Sigmoid colon (tissue), 7 donors: ENCODE measurements at places on chromosomes 3 and 15.

DNA sequence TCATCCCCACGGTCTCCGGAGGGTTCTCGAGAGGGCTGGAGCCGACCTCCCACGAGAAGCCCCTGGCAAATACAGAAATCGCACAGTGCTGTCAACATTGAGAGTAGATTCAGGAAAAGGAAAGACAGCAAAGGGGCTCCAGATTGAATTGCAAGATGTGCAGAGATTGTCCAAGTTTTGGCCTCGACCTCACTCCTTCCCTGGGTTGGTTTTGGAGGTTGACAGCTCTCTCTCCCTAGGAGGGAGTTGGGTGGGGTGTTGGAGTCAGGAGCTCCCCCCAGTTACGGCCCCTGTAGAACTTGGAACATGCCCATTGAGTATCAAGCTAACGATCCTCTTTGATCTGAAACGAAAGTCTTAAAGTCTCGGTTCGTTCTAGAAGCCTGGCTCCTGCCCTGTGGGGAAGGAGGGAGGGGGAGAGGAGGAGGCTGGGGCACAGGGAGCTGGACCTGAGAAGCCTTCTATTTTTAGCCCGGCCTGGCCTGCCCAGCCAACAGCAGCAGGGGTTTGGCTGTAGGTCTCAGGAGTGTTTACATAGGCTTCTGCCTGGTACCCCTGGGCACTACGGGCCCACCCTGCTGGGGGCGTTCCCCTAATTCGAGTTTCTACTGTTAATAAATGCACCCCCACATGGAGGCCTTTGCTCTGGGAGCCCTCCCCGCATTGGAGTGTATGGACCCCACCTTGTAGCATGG is 672 bp upstream of the KY start:
- no peaks in the 10 kb centered on the region for H3K27me3 ChIP-seq
- peak overlapping the region; percentile 79 for H3K27ac ChIP-seq
- peak overlapping the region; percentile 28 for H3K4me3 ChIP-seq
- H3K36me3 ChIP-seq, result no peaks in the 10 kb centered on the region

DNA sequence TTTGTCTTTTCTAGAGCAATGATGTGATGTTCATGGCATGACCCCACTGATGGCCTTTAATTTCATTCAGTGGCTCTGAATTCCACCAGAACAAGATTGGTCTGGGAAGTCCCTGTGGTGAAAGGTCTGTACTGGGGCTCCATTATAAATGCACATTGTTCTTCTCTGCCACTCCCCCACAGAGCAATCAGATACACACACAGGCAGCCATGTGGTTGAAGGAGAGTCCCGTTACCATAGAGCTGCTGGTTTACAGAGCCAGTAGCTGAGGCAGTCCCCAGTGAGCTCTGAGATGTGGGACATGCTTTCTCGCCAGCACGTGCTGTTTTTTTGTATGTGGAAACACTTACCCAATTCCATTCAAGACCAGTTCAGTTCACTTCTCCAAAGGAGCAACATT is 172.7 kb upstream of the TRIM42 start:
- H3K4me1 ChIP-seq, result no peaks in the 10 kb centered on the region
- no peak overlapping the region for H3K27ac ChIP-seq
- no peak for DNase-seq
- no peak overlapping the region for H3K4me3 ChIP-seq
- no peaks in the 10 kb centered on the region for H3K36me3 ChIP-seq
- no peaks in the 10 kb centered on the region for H3K27me3 ChIP-seq

DNA sequence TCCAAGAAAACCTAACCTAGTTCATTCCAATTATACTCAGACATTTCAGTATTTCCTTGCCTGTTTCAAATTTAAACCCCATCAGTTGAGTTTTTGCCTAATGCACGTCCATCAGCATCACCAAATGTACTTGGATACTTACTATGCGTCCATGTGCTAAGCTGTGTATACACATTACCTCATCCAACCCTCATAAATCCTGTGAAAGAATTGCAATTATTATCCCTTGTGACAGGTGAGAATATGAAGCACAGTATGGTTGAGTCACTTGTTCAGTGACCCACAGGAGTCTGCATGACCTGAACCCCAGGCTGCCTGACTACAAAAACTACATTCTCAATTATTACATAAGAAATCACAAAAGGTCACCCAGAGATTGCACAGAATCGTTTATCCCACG is 2.5 kb downstream of the OR5K2 start:
- no peaks in the 10 kb centered on the region for H3K4me1 ChIP-seq
- no peak for DNase-seq
- H3K4me3 ChIP-seq, result no peak overlapping the region
- no peaks in the 10 kb centered on the region for H3K27me3 ChIP-seq
- no peaks in the 10 kb centered on the region for H3K36me3 ChIP-seq
- H3K27ac ChIP-seq, result no peak overlapping the region

- no peak overlapping the region for H3K4me3 ChIP-seq
- H3K4me1 ChIP-seq, result no peaks in the 10 kb centered on the region
- no peaks in the 10 kb centered on the region for H3K27me3 ChIP-seq
- no peak for DNase-seq
- H3K36me3 ChIP-seq, result no peaks in the 10 kb centered on the region
- H3K27ac ChIP-seq, result no peak overlapping the region
Observed at GRCh38 chr3:34683851-34684250, 885.4 kb downstream of the PDCD6IP start.

DNA sequence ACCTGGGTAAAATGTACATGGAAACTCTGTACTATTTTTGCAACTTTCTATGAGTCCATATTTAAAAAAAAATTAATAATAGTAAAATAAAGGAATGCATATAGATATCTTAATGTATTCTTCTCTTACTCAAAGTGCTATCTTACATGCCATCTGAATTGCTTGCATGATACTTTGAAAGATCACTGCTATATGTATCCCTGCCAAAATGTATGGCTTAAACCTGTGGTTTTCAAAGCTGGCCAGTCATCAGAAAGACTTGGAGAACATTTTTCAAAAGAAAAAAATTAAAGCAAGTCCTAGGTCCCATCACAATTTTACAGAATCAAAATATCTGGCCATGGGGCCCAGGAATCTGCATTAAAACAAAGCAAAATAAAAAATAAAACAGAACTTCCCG is 262.1 kb downstream of the LPP start:
- no peak for DNase-seq
- H3K4me1 ChIP-seq, result peaks cover 31% of the 10 kb centered on the region
- H3K27me3 ChIP-seq, result no peaks in the 10 kb centered on the region
- H3K36me3 ChIP-seq, result no peaks in the 10 kb centered on the region
- H3K4me3 ChIP-seq, result no peak overlapping the region

DNA sequence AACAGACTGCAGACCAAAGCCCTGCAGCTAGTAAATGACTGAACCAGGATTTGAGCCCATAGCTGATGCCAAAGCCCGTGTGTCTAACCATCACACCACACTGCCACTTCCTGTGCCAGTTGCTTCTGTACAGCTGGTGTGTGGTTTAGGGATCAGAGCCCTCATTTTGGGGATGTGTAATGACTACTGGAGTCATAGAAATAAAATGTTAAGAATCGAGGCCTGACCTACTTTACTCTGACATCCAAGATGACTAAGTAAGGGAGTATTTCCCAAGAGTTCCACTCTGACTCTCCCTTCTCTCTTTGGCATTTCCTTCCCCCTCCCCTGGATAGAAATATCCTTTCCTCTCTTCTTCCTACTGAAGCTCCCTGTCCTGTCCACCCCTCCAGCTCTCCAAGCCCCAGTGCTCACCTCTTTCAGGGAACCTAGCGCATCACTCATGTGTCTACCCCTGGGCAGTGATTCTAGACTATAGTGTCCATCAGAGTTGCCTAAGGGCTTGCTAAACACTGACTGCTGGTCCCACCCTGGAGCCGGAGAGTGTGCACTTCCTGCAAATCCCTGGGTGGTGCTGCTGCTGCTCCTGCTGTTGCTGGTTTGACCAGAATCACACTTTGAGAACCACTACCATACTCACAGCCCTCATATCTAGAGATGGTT is 53.8 kb downstream of the MGLL start:
- no peak for DNase-seq
- H3K27ac ChIP-seq, result peak overlapping the region; percentile 74
- H3K4me1 ChIP-seq, result peaks cover 20% of the 10 kb centered on the region
- no peaks in the 10 kb centered on the region for H3K36me3 ChIP-seq

- no peak overlapping the region for H3K4me3 ChIP-seq
- H3K27me3 ChIP-seq, result no peaks in the 10 kb centered on the region
- H3K27ac ChIP-seq, result peak overlapping the region; percentile 19
- H3K4me1 ChIP-seq, result no peaks in the 10 kb centered on the region
- no peaks in the 10 kb centered on the region for H3K36me3 ChIP-seq
Observed at GRCh38 chr15:67091071-67091979, 25.9 kb downstream of the SMAD3 start.

- H3K36me3 ChIP-seq, result no peaks in the 10 kb centered on the region
- no peak for DNase-seq
- no peaks in the 10 kb centered on the region for H3K27me3 ChIP-seq
- H3K4me3 ChIP-seq, result no peak overlapping the region
- no peaks in the 10 kb centered on the region for H3K4me1 ChIP-seq
- H3K27ac ChIP-seq, result peak overlapping the region; percentile 61
Observed at GRCh38 chr15:98418122-98418521, 230.2 kb upstream of the IGF1R start.

DNA sequence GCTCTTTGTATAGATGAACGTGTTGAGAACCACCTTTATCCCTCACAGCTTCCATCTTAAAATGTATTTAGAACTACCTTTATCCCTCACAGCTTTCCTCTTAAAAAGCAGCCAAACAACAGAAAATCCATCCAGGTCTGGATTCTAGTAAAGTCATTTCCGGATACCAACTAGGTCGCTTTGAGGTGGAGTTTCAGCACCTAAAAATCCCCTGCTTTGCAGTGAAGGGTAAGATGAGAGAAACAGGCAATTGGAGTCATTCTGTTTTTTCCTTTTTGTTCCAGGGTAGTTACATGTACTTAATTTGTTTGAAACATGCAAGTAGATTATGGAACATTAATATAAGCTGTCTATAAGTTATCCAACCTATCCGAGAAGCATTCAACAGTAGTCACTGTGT is 192.0 kb downstream of the UBE2E2 start:
- no peak for DNase-seq
- no peak overlapping the region for H3K27ac ChIP-seq
- H3K36me3 ChIP-seq, result no peaks in the 10 kb centered on the region
- H3K27me3 ChIP-seq, result no peaks in the 10 kb centered on the region

DNA sequence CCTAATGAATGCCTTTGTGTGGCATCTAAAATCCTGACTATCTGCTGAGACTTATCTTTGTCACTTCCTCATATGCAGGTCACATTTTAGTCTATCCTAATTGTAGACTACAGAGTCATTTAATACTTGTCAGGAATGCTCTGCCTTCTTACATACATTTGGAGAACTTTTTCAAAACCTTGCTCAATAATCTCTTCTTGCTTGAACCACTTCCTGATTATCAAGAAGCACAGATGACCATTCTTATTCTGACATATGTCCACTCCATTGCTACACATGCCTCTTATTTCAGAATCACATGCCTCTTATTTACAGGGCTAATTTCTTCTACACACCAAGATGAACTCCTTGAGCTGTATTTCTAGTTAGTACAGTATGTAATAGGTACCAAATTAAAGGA is 400.3 kb downstream of the TBC1D5 start:
- no peaks in the 10 kb centered on the region for H3K36me3 ChIP-seq
- DNase-seq, result no peak
- H3K27me3 ChIP-seq, result no peaks in the 10 kb centered on the region

DNA sequence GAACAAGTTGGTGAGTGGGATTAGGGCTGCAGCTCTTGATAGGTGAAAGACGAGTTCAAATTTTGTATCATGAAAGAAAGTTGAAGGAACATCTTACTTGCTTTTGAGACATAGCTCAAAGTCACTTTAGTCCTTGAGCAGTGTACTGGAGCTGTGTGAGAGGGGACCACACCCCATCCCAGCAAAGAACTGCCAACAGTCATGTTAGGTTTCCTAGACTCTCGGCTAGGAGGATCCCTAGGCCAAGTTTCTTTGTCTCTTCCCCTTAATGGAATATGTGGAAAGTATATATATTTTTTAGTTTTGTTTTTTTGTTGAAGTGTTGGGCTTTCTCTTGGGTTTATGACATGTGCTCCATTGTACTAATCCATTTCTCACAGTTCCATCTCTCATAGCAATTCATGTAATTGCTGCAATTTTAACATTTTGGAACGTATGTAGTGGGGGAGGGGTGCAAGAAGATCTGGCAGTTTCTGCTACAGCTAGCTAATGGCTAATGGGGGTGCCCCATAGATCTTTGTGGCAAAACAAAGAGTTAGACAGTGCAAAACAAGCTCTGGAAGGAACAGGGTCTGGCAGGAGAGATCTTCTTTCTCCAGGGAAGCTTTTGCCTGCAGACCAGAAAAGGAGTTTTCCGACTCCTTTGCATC is 25.1 kb downstream of the TLNRD1 start:
- no peaks in the 10 kb centered on the region for H3K27me3 ChIP-seq
- DNase-seq, result no peak
- no peaks in the 10 kb centered on the region for H3K36me3 ChIP-seq
- H3K27ac ChIP-seq, result no peak overlapping the region

DNA sequence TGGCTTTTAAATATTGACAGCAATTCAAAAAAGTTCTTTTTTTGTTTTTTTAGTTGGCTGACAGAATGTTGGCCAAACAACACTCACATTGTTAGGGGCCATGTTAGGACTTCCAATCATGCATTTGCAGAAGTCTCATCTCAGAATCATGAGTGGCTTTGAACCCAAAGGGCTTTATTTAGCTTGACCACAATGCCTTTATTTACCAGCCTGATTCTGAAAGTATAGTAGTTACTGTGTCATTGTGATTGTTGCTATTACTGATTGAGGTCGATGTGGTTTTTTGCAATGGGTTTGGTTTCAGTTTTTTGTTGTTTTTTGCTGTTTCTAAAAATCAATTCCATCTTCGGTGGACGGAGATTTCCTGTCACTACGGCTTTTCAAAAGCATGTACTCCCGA is 7.2 kb downstream of the GLDN start:
- no peaks in the 10 kb centered on the region for H3K36me3 ChIP-seq
- no peak overlapping the region for H3K4me3 ChIP-seq
- no peak for DNase-seq
- peaks cover 14% of the 10 kb centered on the region for H3K4me1 ChIP-seq

GRCh38 chr3:13223574-13224237 is 150.5 kb upstream of the IQSEC1 start:
- no peak overlapping the region for H3K27ac ChIP-seq
- H3K4me1 ChIP-seq, result no peaks in the 10 kb centered on the region
- H3K36me3 ChIP-seq, result no peaks in the 10 kb centered on the region
- H3K27me3 ChIP-seq, result no peaks in the 10 kb centered on the region
- DNase-seq, result no peak
- H3K4me3 ChIP-seq, result no peak overlapping the region

- peaks cover 9% of the 10 kb centered on the region for H3K4me1 ChIP-seq
- no peak overlapping the region for H3K27ac ChIP-seq
- H3K4me3 ChIP-seq, result no peak overlapping the region
- DNase-seq, result no peak
- H3K36me3 ChIP-seq, result no peaks in the 10 kb centered on the region
Observed at GRCh38 chr15:99053380-99054024, 45.9 kb upstream of the PGPEP1L start.

DNA sequence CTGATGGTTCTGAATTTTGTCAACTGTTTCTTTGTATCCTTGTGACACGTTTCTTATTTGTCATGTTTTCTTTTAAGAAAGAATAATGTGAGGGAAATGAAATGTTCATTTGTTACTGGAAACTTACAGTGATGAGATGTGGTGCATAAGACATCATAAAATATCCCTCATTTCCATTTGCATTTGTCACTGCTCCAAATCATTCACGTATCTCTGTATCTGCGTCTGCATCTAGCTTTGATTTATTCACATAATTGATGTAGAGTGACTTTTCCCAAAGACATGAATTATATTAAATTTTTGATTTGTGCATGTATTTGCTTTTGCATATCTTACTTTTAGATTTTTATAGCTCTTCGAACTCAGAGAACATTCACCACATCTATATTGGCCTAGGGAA is 66.8 kb downstream of the CHL1 start:
- no peaks in the 10 kb centered on the region for H3K36me3 ChIP-seq
- H3K27me3 ChIP-seq, result no peaks in the 10 kb centered on the region
- H3K27ac ChIP-seq, result no peak overlapping the region
- no peak overlapping the region for H3K4me3 ChIP-seq
- no peaks in the 10 kb centered on the region for H3K4me1 ChIP-seq
